ENCODE measurements at places on chromosomes 3 and 15.

DNA sequence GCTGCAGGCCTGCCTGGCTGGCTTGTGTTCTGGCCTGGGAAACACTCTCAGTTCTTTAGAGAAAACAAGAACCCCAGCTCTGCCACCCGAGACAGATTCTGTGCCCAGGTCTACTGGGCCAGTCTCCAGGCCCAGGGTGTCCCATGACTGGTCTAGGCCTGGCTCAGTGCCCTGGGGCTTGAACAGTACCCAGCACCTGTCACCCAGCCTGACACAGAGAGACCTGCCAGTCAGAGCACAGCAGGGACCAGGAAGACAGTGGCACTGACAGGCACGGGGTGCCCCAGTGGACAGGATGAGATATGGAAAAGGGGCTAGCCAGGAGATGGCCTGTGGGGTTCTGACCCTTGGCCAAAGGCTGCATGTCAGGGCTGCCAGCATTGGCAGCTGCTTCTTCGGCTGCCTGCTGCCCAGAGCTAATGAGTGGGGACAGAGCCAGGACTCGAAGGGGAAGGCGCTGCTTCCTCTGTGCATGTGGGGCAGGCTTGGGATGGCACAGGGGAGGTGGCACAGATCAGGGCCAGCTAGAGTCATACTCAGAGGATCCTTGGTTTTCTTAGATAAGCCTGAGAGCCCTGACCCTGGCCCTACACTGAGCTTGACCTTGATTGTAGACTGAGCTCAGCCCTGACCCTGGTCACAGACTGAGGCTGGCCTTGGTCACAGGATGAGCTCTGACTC is 15.1 kb downstream of the CCDC33 start:
- no peak for DNase-seq

DNA sequence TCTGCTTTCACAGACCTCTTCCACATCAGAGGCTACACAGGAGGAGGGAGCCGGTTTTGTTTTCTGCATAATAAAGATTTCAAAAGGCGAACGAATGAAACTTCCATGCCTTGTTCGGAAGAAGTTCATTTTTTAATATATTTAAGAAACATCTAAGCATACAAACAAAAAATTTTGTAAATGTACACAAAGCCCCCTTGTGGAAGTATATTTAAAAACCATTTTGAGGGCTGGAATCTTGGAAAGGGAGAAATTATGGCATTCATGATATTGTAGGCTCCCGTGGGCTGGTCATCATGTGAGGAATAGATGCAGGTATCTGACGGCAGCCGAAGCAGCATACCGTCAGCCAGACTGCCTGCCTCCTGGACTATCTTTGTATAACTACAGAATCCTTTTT is 90.4 kb downstream of the MECOM start:
- DNase-seq = no peak

GRCh38 chr3:12838179-12838965 is 3.0 kb downstream of the RPL32 start:
- DNase-seq = no peak

GRCh38 chr3:16417945-16418739 is 95.4 kb downstream of the RFTN1 start:
- DNase-seq = no peak

GRCh38 chr15:74892313-74892712 is 2.5 kb downstream of the MPI start:
- DNase-seq = no peak

DNA sequence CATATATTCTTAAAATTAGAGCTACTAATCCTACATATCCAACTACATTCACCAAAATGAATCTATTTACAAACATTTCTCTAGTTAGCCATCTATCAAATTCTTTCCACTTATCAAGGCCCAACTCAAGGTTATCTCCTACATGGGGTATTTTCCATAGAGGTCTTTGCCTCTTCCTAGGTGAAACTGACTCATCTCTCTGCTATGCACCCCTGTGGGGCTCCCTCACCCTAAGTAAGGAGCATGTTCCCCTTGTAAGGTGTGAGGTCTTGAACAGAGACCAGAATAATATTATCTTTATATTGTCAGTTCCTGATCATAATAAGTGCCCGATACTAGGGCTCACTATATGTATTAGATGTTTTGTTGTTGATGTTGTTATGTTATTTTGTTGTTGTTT is 74.6 kb upstream of the TSC22D2 start:
- no peak for DNase-seq

DNA sequence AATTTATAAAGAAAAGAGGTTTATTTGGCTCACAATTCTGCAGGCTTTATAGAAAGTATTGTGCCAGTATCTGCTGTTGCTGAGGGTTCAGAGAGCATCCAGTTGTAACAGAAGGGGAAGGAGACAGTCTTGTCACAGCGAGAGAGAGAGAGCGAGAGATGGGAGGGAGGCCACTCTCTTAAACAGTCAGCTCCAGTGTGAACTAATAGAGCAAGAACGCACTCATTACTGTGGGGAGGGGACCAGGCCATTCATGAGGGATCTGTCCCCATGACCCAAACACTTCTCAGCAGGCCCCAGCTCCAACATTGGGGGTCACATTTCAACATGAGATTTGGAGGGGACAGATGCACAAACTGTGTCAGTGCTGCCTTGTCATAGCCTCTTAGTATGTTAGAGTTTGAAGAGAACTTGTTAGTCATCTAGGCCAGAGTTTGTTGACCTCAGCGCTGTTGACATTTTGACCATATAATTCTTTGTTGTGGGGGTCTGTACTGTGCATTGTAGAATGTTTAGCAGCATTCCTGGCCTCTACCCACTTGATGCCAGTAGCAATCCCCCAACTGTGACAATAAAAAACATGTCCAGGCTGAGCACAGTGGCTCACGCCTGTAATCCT is 15.3 kb downstream of the STARD9 start:
- DNase-seq = no peak

GRCh38 chr3:21744793-21745192 is 6.2 kb downstream of the ZNF385D start:
- DNase-seq = no peak

DNA sequence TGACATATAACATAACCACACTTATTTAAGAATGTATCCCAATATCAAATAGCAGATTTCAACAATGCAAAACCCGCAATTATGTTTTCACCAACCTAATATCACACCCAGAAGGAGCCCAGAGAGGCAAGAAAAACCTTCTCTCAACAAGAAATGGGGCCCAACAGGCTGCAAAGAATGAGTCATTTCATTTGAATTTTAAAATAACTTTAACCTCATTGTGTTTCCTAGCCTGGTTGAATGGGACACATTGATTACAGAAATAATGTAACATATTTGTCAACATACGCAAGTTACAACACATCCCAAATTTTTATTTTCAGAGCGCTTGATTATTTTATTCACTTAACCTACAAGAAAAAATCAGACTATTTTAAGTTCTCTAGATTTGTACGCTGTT is 365.1 kb upstream of the SLCO3A1 start:
- no peak for DNase-seq

GRCh38 chr3:9795207-9795606 is 2.3 kb downstream of the ARPC4 start:
- no peak for DNase-seq

Measured in hematopoietic multipotent progenitor cell treated with erythropoietin and hydrocortisone succinate and interleukin-3 and kit ligand, for 15 days (in vitro differentiated cells).